Stimulated activated CD4-positive, alpha-beta T cell treated with anti-CD3 and anti-CD28 coated beads, TNF-alpha, amount 100 ng/mL, for 4 hours (primary cell): ENCODE measurements at places on chromosomes 5 and 9.

DNA sequence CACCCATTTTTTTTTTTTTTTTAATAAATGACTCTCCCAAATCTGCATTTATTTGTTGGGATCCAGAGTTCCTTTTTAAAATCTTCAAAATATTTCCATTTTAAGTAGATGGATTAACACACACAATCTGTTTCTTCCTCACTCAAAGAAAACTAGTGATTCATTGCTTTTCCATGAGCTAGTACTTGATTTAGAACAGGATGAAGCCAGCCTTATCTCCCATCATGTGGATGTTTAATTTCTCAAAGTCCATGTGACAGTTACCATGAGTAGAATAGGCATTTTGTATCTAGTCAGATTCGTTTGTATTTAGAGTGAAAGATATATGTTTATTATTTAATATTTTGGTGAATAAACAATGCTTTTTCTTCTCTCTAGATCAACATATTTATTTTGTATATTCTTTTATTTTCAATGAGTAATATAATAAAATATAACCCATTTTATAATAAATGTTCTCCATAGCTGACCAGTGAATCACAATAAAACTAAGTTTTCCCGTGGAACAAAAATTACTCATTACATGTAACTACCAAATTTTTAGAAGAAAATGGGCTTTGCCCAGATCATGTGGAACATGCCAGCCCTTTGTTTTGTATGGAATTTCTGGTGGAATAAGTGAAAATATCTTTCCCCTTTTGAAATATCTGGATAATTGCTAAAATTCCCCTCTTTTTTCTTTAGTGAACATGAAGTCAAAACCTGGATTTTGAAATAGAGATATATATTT lies 54.9 kb upstream of the RPS23 start:
- DNase-seq: no peak

DNA sequence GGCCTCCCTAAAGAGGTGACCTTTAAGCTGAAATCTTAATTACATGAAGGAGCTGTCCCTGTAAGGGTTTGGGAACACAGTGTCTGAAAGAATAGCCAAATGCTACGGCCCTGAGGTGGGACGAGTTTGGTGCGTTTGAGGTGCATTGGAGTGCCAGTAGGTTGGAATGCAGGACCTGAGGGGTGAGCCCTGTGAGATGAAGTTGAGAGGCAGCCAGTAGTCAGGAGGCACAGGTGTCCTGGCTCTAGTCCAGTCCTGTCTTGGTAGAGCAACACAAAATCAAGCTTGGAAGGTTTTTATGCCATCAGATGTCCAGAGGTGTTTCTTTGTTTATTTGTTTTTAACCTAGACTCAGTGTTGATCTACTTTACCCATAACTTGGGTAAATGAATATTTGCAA lies 108.5 kb downstream of the ARHGAP26 start:
- no peak for DNase-seq

DNA sequence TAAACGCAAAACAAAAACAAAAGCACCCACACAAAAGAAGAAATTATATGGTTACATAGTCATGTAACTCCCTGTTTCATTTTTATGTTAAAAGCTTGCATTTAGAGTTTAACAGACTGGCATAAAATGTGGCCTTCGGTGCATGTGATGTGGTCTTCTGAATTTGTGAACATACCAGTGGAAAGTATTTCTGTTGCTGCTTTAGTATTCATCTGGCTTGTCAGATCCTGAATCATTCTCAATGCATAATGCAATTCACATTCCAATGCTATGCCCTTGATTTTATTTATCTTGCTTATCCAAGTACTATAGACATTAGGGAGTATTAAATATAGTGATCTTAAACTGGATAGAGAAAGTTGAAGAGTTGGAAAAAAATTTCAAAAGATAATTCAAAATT lies 740.2 kb upstream of the ZNF608 start:
- DNase-seq: no peak

- DNase-seq: no peak
Observed at GRCh38 chr9:75873712-75874111, 16.8 kb upstream of the PCSK5 start.

DNA sequence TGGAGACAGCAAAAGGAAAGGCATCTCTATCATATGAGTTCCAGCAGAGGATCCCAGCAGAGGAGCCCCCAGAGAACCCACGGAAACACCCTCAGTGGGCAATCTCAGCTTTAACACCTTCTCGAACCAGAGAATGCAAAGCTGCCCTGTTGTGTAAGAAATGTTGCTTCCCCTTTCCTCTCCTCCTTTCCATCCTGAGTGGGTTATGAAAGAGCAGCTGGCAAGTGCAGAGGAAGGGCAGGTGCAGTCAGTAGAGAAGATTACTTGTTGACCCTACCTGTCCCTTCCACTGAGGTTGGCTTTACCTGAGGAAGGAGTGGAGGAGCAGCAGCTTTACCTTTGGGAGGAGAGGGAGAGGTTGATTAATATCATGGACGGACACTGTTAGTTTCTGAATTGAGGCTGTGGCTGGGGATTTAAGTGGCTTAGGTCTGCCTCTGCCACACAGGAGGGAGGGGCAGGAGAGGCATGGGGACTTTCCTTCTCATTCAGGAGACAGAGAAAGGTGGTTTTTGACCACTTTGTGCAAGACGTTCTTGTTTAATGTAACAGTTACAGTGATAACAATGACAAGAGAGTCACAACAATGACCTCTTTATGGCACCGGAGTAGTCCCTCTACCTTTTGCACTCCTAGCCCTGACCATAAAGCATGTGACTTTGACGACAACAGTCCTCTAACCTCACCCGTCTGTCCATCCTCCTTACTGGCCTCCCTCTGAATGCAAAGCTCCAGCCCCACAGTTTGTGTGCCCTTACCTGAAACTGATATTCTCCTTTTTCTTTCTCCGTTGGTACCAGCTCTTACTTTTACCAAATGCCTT lies 254.8 kb downstream of the NSG2 start:
- no peak for DNase-seq

DNA sequence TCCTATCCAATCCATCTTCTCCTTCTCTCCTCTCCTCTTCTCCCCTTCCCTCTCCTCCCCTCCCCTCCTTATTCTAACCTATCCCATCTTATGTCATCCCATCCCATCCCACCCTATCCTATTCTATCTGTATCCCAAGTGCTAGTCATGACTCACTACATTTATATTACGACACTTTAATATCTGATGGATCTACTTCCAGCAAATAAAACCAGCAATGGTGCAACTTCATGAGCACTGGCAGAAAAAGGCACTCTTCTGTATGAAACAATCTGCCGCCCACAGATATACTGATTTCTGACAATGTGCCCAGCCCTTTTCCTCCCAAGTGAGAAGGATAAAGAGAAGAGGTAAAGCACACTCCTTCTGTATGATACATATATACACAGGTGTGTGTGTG lies 86.6 kb upstream of the ANKH start:
- DNase-seq: no peak

DNA sequence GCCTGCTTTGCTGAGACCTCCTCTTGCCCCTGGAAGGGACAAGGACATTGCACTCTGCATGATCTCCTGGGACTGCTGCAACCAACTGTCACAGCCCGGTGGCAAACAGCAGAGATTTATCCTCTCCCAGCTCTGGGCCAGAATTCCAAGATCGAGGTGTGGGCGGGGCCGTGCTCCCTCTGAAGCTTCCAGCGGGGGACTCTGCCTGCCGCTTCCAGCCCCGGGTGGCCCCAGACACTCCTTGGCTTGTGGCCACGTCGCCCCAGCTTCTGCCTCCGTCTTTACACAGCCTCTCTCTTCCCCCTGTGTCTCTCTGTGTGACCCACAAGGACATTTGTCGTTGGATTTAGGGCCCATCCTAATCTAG lies 67.1 kb downstream of the COL5A1 start:
- no peak for DNase-seq
